Prostate gland (tissue), 2 donors: ENCODE measurements at places on chromosomes 6 and 20. TPM values are rescaled to one million over a fixed set of nuclear protein-coding genes. Genes with fewer than 3 reads are reported as not detected.

PRRT1 gene
- 7.2 TPM for total RNA-seq

- no peak overlapping the region for H3K4me3 ChIP-seq
- H3K36me3 ChIP-seq = no peaks in the 10 kb centered on the region
- no peak for DNase-seq
- H3K27me3 ChIP-seq = no peaks in the 10 kb centered on the region
- H3K4me1 ChIP-seq = no peaks in the 10 kb centered on the region
Measured at GRCh38 chr20:53141201-53142050, 169.3 kb downstream of the TSHZ2 start.

DNA sequence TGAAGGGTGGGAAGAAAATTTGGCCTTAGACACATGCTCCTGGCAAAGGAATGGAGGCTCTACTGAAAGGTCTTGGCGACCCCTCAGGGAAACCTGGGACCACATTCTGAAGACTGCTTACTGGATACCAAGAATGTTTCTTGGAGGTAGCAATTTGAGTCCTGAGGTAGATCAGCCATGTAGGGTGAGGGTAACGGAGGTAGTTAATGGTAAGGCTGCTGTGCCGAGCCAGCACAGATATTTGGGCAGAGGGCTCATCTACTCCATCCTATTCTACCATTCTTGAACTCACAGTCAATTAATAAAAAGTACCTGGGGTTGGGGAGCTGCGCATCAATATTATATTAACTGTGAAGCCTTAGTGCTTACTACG, 401 bp upstream of the PHF3 start:
- DNase-seq = peak; percentile 5
- no peaks in the 10 kb centered on the region for H3K27me3 ChIP-seq
- H3K4me3 ChIP-seq = peak overlapping the region; percentile 91
- H3K4me1 ChIP-seq = peaks cover 6% of the 10 kb centered on the region
- no peaks in the 10 kb centered on the region for H3K36me3 ChIP-seq

AK9 gene
- total RNA-seq = 22.0 TPM

- H3K4me1 ChIP-seq = no peaks in the 10 kb centered on the region
- no peaks in the 10 kb centered on the region for H3K27me3 ChIP-seq
- H3K36me3 ChIP-seq = no peaks in the 10 kb centered on the region
- H3K27ac ChIP-seq = no peak overlapping the region
- no peak for DNase-seq
Measured at GRCh38 chr6:142698751-142699150, 246.2 kb downstream of the HIVEP2 start.

GRCh38 chr6:5229356-5229755, 31.4 kb downstream of the LYRM4 start:
- no peak overlapping the region for H3K27ac ChIP-seq
- no peak for DNase-seq
- H3K27me3 ChIP-seq = no peaks in the 10 kb centered on the region
- H3K4me3 ChIP-seq = no peak overlapping the region
- no peaks in the 10 kb centered on the region for H3K4me1 ChIP-seq
